Neural progenitor cell (in vitro differentiated cells): ENCODE measurements at places on chromosomes 1 and 21. TPM values are rescaled to one million over a fixed set of nuclear protein-coding genes. Genes with fewer than 3 reads are reported as not detected.
A peak's percentile ranks its signal among the peaks of the same experiment; 100 is the strongest.

GRCh38 chr1:9874959-9875635 is 35.0 kb downstream of the CTNNBIP1 start:
- peak; percentile 92 for DNase-seq

Gene OXCT2
- 2.1 TPM in 2 replicates for total RNA-seq

- no peak for DNase-seq
Observed at GRCh38 chr1:243882276-243882675, 32.2 kb upstream of the AKT3 start.

GRCh38 chr1:90761156-90761555 is 44.1 kb upstream of the BARHL2 start:
- DNase-seq, result peak; percentile 11

DNA sequence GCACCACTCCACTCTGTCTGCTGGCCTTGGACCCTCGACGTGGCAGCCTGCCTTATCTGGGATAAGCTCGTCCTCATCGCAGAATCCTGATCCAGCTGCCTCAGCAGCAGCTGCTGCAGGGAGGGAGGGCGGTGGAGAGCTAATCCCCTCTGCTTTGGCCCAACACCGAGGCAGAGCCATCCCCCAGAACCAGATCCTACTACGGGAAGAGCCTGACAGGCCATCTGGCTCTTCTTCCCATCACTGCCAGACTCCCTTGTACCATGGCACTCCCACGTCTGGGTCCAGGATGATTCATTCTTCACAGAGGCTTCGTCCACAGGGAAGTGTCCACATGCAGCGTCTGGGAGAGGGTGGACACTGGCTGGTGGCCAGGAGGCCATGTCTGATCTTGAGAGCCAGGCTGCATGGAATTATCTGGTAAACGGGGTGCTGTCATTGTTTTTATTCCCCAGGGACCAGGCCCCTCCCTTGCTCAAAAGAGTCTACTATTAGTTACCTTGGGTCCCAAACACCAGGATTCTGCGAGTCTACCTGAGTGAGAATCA is 14.6 kb upstream of the PKP1 start:
- peak; percentile 64 for DNase-seq

Gene BLZF1
- total RNA-seq, result 14.5 and 25.2 TPM in 2 replicates

GRCh38 chr1:155176544-155177071 is 3.0 kb downstream of the TRIM46 start:
- DNase-seq, result peak; percentile 77
